Neuronal stem cell (in vitro differentiated cells): ENCODE measurements at places on chromosomes 1 and 21.
A peak's percentile ranks its signal among the peaks of the same experiment; 100 is the strongest.

DNA sequence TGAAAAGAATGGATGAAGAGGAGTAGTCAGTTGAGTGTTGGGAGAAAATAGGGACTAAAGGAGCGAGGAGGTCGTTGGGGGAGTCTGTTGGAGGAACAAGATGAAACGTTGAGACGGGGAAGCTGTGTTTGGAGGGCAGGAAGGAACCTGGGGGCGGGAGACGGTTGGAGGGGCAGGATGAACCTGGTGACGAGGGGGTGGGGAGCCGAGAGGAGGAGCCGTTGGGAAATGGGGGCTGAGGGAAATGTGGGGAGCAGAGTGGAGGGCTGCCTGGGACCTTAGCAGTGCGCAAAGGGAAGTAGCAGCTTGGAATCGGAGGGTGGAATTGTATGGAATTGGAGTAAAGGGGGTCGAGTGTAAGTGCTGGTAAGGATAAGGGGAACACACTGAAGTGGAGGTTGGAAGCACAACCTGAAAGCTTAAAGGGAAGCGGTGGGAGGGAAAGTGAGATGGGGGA, 630 bp downstream of the MTF2 start:
- peak overlapping the region; percentile 79 for H3K4me3 ChIP-seq
- H3K36me3 ChIP-seq: peaks cover 39% of the 10 kb centered on the region
- DNase-seq: no peak
- peak overlapping the region; percentile 89 for H3K27ac ChIP-seq
- peaks cover 3% of the 10 kb centered on the region for H3K4me1 ChIP-seq
- no peaks in the 10 kb centered on the region for H3K27me3 ChIP-seq

DNA sequence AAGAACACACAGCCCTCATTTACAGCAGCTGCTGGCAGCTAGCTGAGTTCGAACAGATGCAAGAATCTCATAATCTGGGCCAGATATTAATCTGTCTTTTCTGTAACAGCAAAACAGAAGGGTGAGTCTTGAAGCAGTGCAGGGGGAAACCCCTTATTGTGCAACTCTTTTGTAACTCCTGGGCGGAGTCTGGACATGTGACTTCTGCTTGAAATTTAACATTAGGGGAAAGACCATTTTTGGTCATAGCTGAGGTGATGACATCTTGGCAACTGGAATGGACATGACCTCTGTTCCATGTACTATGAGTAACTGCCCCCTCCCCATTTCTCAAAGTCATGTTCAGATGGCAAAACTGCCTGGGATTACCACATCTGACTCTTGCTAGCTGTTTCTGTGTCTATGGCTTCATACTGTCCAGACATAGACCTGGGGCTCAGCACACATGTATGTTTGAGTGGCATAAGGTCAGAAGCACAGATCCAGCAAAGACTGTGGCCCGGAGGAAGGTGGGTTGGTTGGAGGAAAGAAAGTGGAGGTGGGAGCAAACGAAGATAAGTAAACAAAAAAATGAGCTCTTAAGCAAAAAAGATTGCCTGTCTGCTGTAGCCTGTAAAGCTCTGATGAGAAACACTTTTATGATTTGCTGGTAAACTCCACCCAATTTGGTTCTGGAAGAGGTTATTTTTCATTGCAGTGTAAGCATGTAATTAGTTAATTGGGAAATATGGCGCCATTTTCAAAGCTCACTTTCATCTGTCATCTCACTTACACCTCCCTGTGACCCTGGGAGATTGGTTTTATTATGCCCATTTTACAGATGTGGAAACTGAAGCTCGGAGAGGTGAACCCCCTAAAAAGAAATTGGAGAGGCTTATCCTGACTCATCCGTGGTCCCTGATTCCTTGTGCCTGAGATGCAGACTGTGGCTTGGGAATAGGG, 26.1 kb downstream of the ETS2 start:
- H3K4me3 ChIP-seq: no peak overlapping the region
- no peak for DNase-seq
- H3K36me3 ChIP-seq: no peaks in the 10 kb centered on the region
- H3K4me1 ChIP-seq: no peaks in the 10 kb centered on the region

- no peaks in the 10 kb centered on the region for H3K27me3 ChIP-seq
- H3K4me3 ChIP-seq: no peak overlapping the region
- H3K27ac ChIP-seq: no peak overlapping the region
- no peak for DNase-seq
Observed at GRCh38 chr1:91545506-91546300, 45.1 kb downstream of the CDC7 start.

- DNase-seq: peak; percentile 82
- no peaks in the 10 kb centered on the region for H3K36me3 ChIP-seq
- peak overlapping the region; percentile 2 for H3K27ac ChIP-seq
- H3K27me3 ChIP-seq: peaks cover 91% of the 10 kb centered on the region
- no peak overlapping the region for H3K4me3 ChIP-seq
- H3K4me1 ChIP-seq: peaks cover 56% of the 10 kb centered on the region
Observed at GRCh38 chr1:46520063-46520911, 30.7 kb downstream of the DMBX1 start.

DNA sequence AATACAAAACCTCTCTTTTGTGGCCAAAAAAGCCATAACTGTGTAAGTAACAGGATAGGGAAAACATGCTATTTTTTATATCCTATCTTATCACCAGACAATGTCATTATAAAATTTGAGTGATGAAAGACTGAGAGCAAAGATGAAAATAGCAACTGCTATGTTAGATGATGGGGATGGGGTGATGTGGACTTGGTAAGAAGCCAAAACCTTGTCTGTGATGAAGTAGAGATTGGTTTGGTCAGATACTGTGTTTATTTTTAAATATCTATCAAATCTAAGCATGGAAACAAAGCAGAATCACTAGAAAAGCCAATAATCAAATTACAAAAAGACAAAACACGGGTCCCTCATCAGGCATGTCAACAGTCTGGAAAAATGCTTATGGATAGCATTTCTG, 631.1 kb upstream of the NR5A2 start:
- no peaks in the 10 kb centered on the region for H3K36me3 ChIP-seq
- H3K4me1 ChIP-seq: no peaks in the 10 kb centered on the region
- H3K27ac ChIP-seq: no peak overlapping the region
- H3K27me3 ChIP-seq: no peaks in the 10 kb centered on the region
- H3K4me3 ChIP-seq: no peak overlapping the region

DNA sequence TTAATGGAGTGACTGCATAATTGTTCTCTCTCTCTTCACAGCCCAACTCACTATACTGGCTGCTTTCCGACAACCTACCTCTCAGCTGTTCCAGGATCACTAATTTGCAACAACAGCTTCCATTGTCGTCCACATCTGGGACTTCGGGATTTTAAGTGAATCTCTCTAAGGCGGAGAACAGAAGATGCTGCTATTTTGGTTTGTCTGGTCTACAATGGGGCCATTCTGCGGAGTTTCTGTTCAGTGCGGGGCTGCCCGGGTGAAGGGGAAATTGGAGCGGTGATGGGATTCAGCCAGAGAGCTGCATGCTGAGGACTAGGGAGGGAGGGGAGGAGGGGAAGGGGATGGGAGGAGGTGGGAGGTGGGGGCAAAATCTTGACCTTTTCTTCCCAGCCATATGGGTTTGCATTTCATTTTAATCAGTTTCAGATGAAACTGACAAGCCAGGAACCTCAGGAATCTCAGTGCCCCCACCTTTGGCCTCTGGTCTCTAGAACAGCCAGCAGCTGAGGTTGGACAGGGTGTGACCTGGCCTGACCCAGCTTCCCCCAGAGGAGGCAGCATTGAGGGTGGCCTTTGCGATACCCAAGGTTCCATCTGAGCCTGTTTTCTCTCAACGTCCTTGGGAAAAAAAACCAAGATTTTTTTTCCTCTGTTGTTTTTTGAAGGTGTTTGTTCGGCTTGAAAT, 6.9 kb upstream of the SRP9 start:
- no peaks in the 10 kb centered on the region for H3K27me3 ChIP-seq
- H3K27ac ChIP-seq: peak overlapping the region; percentile 73
- no peak overlapping the region for H3K4me3 ChIP-seq
- peaks cover 27% of the 10 kb centered on the region for H3K4me1 ChIP-seq
- H3K36me3 ChIP-seq: no peaks in the 10 kb centered on the region

DNA sequence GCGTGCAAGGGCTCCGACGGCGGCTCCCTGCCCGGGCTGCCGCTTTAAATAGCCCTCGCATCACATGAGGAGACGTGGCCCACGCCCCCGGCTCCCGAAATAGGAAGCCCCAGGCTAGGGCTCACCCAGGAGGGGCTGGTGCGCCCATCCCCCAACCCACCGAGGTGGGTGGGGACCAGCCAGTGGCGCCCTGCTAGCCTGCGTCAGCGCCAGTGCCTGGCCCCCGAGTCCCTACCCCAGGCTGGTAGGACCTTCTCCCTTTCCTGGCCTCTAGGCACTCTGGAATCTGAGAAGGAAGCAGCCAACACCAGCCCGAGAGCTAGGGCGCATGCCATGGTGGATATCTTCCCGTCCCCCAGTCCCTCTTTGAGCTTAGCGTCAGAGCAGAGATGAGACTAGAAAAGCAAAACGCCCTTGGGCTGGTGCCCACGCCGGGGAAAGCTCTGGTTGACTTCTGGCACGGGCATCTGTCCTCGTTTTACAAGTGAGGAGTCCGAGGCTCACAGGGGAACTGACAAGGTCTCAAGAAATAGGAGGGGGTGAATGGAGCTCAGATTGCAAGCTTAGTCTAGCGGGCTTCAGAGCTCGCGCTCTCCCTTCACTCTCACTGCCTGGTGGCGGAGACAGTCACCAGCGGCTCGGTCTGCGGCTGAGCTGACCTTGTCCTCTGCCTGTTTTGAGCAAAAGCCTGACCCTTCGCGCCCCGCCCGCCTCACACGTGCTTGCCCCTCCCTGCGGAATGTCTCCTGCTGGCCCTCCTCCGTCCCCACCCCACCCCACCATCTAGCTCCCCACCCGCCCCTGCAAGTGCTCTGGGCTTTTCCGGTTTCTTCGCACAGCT, at the start of gene FABP3:
Gene FABP3 (minus strand): TSS at position 21 of the 841 bp plus-strand sequence. CDS start 62 bp downstream, outside the sequence.
- H3K4me3 ChIP-seq: peak within 1 kb of the TSS; percentile 75
- peaks cover 8% of the 10 kb centered on the region for H3K36me3 ChIP-seq
- peaks cover 8% of the 10 kb centered on the region for H3K27me3 ChIP-seq
- H3K4me1 ChIP-seq: peaks cover 23% of the 10 kb centered on the region
- peak within 1 kb of the TSS; percentile 33 for H3K27ac ChIP-seq
- peak; percentile 72 for DNase-seq

DNA sequence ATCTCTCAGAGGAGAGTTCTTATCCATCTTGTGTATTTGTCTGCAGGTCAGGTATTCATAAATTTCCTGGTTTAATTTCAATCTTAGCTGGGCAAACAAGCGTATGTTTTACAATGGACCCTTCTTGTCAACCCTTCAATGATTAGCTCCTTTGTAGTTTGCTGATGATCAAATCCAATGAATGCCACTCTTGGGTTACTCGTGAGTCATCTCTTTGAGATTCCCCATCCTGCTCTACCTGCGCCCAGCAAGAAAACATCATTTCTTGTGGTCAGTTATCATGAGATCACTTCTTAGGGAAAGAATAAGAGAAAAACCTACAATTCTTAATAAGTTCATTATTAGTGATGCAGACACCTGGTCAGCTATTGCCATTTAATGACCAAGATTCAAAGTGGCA, 572.3 kb upstream of the PKN2 start:
- no peak overlapping the region for H3K27ac ChIP-seq
- no peaks in the 10 kb centered on the region for H3K4me1 ChIP-seq
- H3K27me3 ChIP-seq: no peaks in the 10 kb centered on the region

GRCh38 chr1:100627936-100628335, 90.0 kb downstream of the GPR88 start:
- no peak overlapping the region for H3K27ac ChIP-seq
- no peak for DNase-seq
- no peaks in the 10 kb centered on the region for H3K27me3 ChIP-seq
- no peaks in the 10 kb centered on the region for H3K4me1 ChIP-seq
- H3K36me3 ChIP-seq: no peaks in the 10 kb centered on the region
- no peak overlapping the region for H3K4me3 ChIP-seq

GRCh38 chr21:32371913-32372314, 20.9 kb downstream of the URB1 start:
- no peak overlapping the region for H3K4me3 ChIP-seq
- no peaks in the 10 kb centered on the region for H3K4me1 ChIP-seq
- no peak overlapping the region for H3K27ac ChIP-seq
- no peak for DNase-seq
- H3K36me3 ChIP-seq: peaks cover 18% of the 10 kb centered on the region
- no peaks in the 10 kb centered on the region for H3K27me3 ChIP-seq

DNA sequence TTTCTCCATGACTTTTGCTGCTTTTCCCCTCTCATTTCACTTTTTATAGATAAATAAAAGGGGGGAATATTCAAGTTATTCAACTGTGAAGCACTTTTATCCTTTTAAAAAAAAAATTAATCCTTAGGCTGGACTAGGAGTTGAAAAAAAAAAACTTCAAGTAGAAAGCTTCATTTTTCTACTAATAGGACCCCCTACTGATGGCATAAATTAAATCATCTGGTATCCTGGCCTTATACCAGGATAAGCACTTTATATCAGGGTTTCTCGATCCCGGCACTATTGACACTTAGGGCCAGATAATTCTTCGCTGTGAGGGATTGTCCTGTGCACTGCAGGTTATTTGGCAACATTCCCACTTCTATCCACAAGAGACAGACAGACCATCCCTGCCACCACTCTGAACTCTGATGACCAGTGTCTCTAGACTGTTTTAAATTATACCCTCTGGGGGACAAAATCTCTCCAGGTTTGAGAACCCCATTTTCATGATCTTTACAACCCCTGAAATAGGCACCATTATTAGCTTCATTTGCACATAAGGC, 17.6 kb downstream of the USP33 start:
- H3K4me3 ChIP-seq: no peak overlapping the region
- H3K36me3 ChIP-seq: peaks cover 49% of the 10 kb centered on the region
- no peak overlapping the region for H3K27ac ChIP-seq
- no peaks in the 10 kb centered on the region for H3K27me3 ChIP-seq

GRCh38 chr1:9248341-9249262, 14.0 kb downstream of the H6PD start:
- H3K36me3 ChIP-seq: no peaks in the 10 kb centered on the region
- H3K4me1 ChIP-seq: peaks cover 31% of the 10 kb centered on the region
- H3K27me3 ChIP-seq: no peaks in the 10 kb centered on the region

DNA sequence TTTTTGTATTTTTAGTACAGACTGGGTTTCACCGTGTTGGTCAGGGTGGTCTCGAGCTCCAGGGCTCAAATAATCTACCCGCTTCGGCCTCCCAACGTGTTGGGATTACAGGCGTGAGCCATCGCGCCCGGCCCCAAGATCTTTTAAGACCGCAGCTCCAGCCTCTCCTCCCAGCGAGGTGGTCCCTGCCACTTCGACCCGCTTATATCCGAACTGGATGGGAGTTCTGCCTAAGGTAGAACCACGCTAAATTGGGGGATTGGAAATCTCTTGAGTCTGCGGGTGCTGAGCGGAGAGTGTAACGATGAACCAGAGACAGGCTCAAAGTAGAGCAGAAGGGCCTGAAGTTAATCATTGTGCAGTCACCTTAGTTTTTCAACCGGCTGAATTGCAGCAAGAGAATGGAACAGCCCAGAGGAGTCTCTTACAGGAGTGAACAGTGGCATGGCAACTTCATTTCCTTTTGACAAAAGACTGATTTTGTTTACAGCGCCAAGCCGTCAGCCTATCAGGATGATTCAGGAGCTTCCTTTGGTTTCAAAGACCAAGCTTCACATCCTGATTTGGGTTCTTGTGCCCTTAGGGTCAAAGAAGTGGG, 726 bp upstream of the CYB5R1 start:
- peak overlapping the region; percentile 49 for H3K4me3 ChIP-seq
- H3K36me3 ChIP-seq: peaks cover 4% of the 10 kb centered on the region
- H3K27me3 ChIP-seq: no peaks in the 10 kb centered on the region
- H3K27ac ChIP-seq: no peak overlapping the region

- no peak for DNase-seq
- H3K4me3 ChIP-seq: no peak overlapping the region
- no peak overlapping the region for H3K27ac ChIP-seq
- H3K4me1 ChIP-seq: no peaks in the 10 kb centered on the region
Observed at GRCh38 chr1:112769611-112770010, 54.5 kb upstream of the PPM1J start.
